ENCODE measurements at places on chromosomes 5 and 9.

DNA sequence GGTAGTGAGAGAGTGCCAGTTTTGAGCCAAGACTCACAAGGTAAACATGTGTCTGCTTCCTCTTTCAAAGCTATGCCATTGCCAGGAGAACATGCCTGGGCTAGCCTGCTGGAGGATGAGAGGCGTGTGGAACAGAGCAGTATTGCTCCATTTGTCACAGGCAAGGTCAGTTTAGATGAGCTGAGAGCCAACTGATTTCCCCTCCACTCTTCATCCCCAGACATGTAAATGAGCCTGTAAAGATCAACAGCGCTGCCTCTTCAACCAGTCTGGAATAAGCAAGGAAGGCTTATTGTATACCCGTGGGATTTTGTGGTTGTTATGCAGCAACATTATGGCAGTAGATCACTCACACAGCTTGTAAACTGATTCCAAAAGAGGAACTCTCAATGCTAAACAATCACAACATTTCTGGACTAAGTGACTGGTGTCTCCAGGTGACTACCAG is 8.2 kb upstream of the GDNF start:
- peak; percentile 83 for DNase-seq

DNA sequence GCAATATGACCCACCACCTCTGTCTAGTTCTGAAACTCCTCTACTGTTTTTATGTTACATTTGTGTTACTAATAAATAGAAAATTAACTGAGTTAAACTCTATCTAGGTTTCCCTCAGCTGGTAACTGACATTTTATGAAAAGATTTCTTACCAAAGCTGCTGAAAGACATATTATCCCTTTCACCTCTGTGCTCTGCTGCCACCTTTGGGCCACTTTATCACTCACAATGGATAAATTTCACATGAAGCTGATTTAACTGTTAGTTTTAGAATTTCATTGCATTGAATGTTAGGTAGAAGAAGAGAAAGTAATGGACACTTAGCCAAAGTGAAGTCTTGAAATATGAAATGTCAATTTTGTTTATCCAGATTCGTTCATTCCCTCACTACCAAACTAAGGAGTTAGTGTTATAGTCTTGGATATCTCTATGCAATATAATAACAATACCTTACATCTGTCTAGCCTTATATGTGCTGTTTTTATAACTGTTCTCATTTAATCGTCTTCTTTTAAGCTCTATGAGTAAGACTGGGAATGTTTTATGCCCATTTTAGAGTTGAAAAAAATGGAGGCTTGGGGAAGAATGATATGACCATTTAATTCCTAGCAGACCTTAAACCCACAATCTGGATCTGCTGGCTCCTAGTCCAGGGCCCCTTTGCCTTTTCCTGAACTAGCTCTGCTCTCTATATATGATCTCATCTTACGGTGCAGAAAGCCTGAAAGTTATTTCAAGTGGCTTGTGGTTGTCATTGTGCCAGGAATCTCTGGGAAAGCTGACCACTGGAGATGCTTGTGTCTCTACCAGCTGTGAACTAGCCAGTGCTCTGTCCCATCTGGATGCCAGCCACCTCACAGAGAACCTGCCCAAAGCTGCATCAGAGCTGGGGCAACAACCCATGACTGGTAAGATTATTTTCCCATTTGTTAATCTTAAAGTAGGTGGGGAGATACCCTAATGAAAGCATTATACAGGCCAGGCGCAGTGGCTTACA is 97.1 kb downstream of the GOLPH3 start:
- peak; percentile 61 for DNase-seq

GRCh38 chr5:171420431-171421241 is 1.2 kb downstream of the FGF18 start:
- peak; percentile 55 for DNase-seq

GRCh38 chr9:99796231-99796630 is 25.5 kb upstream of the NR4A3 start:
- no peak for DNase-seq

All from fibroblast of villous mesenchyme (primary cell).